ENCODE measurements at places on chromosomes 1 and 21.

DNA sequence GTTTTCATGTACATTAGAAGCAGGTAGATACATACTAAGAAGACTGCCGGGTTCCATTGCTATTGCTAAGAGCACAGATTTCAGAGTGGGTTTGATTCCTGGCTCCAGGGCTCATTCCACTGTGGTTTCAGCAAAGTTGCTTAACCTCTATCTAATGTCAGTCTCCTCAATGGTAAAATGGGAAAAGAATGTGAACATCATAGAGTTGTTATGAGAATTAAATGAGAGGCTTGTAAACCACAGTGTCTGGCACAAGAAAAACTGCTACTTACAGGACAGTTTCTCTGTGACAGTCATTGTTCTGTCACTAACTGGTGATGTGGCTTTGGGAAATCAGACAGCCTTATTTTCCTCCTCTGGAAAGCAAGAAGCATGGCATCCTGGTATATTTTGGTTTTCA lies 10.7 kb upstream of the PLXNA2 start:
- DNase-seq: peak; percentile 80

GRCh38 chr1:234478152-234478480 lies 863 bp downstream of the TARBP1 start:
- DNase-seq: peak; percentile 49

DNA sequence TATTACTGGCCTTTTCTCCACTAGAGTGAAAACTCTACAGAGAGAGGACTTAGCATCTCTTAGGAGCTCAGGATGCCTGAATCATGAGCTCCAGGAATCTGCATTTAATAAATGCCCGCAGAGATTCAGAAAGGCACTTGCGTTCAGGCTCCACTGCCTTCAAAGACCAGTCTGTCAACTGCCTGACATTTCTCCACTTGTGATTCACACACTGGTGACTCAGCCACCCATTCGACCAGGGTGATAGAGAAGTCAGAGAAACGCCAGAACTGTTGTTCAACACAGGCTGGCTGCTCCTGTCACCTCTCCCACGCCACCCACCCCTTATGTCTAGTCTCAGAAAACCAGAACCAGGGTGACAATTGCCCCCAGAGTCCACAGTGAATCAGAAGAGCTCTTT lies 26.9 kb upstream of the LBR start:
- DNase-seq: peak; percentile 86

DNA sequence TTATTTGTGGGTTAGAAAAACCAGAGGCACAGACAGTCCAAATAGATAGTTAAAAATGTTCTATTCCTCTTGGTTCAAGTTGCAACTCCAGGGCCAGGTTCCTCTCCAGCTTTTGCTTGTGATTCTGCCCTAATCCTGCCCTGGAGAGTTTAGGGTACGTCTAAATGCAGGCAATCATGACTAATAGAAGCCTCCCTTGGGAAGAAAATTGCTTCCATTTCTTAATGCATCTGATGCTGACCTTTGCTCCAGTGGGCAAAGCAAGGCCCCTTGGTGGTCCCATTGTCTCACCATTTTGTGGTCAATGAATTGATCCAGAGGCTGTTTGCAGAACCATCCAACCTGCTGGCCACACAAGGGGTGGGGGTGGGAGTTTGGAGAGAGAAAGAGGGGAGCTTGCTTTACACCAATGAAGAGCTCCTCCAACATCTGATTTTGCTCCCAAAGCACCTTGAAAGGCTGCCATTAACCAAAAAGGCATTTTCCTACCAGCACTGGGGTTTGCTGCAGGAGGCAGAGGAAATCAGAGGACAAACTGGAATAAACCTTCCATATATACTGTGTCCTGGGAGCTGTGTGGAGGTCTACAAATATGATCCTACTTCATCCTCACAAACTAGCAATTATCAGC lies 31.3 kb downstream of the C8B start:
- no peak for DNase-seq

- no peak for DNase-seq
Measured at GRCh38 chr21:36918291-36918690, 48.2 kb downstream of the HLCS start.

GRCh38 chr21:31248598-31248997 lies 95.5 kb downstream of the TIAM1 start:
- peak; percentile 73 for DNase-seq

DNA sequence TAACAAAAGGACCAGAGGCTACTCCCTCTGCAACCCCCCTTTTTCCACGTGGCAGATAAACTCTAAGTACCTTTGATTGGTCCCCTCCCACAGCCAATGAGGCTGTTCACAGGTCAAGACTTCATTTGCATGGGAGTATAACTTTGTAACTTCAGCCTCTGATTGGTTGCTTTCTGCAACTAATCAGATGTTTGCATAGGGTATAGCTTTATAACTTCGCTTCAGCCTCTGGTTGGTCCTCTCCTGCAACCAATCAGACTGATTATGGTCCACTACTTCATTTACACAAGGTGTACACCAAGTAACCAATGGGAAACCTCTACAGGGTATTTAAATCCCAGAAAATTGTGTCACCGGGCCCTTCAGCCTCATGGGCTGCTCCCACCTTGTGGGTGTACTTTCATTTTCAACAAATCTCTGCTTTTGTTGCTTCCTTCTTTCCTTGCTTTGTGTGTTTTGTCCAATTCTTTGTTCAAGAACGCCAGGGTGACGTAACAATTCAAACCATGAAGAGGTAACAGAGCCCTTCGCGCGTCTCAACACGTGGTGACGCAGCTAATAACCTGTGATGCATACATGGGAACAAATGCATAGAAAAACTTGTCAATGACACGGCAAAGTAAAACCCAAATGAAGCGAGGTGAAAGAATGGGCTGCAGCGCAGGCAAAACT lies 47.2 kb downstream of the VPS26C start:
- peak; percentile 23 for DNase-seq

DNA sequence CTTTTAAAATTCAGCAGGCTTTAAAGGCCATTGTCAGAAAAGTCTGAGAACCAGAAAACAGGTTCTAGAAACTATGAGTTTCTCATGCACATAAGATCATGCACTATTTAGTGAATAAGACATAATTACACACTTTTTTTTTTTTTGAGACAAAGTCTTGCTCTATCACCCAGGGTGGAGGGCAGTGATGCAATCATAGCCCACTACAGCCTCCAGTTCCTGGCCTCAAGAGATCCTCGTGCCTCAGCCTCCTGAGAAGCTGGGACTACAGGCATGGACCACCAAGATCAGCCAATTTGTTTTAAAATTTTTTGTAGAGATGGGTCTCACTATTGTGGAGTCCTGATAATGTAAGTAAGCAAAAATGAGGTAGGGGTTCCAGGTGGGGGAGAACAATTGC lies 134.9 kb downstream of the VAV3 start:
- no peak for DNase-seq

DNA sequence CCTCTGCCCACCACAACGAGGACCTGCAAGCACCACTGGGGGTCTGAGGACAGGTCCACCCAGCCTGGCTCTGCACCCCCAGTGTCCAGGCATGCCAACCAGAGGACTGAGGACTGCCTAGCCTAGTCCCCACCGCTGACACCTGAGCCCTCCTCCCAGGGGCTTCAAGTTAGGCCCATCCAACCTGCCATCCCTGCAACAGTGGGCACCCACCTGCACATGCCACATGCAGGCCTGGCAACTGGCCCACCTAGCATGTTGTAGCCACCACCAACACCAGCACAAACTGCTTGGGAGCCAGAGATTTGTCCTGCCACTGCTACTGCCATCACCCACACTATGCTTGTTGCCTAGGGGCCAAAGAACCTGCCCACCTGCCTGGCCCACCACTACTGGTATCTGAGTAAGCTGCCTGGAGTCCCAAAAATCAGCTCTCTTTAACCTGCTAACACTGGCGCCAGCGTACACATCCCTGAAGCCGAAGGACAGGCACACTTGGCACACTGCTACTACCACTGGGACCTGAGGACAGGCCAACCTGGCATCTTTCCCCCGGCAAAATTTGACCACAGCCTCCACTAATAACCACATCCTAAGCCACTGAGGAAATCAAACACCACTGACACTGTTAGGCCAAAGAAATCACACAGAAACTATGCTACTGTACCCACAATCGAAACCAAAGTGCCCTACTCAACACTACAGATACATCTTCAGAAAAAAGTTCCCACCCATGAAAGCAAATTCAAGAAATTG lies 61.5 kb downstream of the PSMG1 start:
- peak; percentile 15 for DNase-seq

DNA sequence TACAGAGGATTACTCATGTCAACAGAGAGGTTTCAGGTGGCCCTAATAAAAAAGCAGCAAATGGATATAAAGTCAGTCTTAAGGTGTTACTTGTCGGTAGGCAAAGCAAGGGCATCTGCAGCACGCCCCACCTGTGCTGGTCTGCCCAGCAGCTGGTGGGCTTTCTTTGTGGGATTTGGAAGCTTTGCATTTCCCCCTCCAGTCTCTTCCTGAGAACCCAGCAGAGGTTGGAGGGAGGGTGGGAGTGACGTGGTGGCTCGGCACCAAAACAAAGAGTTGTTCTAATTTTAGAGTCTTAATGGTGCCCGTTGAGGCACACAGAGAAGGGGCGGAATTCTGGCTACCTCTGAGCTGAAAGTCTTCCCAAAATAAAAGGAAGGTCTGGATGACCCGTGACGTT lies 4.8 kb upstream of the PCBP3 start:
- no peak for DNase-seq

GRCh38 chr1:8889925-8890785 lies 11.7 kb upstream of the ENO1 start:
- DNase-seq: peak; percentile 87

Data from iris pigment epithelial cell (primary cell).